Activated CD4-positive, alpha-beta T cell treated with anti-CD3 and anti-CD28 coated beads, Interleukin-2, amount 10 ng/mL, durations not matched to agents 7 days and 5 days (primary cell): ENCODE measurements at places on chromosomes 7 and 10. TPM values are rescaled to one million over a fixed set of nuclear protein-coding genes. Genes with fewer than 3 reads are reported as not detected.

The DNAJC12 gene
- 0.79 TPM for total RNA-seq

The SPDYE16 gene
- 0.58 TPM for total RNA-seq

The MCM10 gene
- 65.4 TPM for total RNA-seq

- no peak for DNase-seq
These were observed 58.9 kb downstream of the FAM53B start for GRCh38 chr10:124685261-124685660.

DNA sequence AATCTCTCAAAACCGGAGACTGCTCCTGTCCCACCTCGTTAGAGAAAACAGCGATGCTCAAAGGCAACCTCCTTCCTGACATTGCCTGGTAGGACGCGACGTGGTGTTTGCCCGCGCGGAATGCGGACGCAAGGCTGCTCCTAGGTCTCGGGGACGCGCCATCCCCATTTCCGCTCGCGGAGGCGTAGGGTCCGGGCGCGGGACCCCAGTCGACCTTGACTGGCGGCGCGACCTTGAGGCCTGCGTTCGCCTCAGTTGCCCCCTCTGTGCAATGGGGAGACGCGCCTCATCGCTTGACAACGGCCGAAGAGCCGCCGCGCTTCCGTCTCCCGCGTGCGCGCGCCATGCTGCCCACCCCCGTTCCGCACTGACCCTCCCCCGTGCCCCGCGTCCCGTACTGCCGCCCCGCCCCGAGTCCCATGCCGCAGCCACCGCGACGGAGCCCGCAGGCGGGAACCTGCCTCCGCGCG is 412 bp upstream of the PPIA start:
- DNase-seq: peak; percentile 72
